ENCODE measurements at places on chromosomes 13 and 19.

DNA sequence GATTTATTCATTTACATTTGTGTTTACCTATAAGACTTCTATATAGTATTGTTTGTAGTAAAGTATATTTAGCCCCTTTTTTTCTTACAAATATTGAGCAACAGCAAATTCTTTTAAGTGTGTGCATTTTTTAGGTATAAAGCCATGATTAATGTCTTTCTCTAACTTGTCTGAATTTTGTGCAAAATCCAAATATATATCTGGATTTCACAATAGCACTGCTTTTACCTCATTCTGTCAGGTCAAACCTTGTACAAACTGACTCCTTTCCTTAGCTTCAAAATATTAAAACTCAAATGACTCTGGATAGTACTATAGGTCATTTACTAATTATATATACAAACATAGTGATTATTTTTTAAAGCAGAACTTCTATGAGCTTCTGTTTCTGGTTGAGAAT, 563.0 kb upstream of the SPRY2 start:
- no peak for DNase-seq

- DNase-seq = no peak
These were observed 20.1 kb upstream of the ESD start for GRCh38 chr13:46817095-46817494.

- DNase-seq = no peak
These were observed 111.5 kb upstream of the FREM2 start for GRCh38 chr13:38575427-38575826.

DNA sequence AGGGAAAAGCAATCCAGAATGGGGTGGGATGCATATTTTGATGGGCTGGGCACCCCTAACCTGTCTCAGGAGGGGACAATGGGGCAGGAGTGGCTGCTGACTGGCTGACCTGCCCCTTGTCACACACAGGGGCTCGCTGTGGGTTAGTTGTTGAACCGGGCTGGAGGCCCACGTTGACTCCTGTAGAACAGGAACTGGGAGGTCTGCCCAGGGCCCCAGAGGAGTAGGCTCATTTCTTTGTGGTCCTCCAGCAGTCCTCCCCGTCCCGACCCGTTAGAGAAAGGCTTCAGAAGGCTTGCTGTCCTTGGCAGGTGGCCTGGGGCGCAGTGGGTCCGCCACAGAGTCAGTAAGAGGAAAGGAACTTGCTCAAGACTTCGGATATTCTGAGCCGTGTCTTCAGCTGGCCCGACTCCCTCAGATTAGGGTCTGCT, 70.1 kb downstream of the COL4A1 start:
- DNase-seq = no peak

- DNase-seq = no peak
These were observed 2.4 kb downstream of the LENG8 start for GRCh38 chr19:54451331-54451871.

DNA sequence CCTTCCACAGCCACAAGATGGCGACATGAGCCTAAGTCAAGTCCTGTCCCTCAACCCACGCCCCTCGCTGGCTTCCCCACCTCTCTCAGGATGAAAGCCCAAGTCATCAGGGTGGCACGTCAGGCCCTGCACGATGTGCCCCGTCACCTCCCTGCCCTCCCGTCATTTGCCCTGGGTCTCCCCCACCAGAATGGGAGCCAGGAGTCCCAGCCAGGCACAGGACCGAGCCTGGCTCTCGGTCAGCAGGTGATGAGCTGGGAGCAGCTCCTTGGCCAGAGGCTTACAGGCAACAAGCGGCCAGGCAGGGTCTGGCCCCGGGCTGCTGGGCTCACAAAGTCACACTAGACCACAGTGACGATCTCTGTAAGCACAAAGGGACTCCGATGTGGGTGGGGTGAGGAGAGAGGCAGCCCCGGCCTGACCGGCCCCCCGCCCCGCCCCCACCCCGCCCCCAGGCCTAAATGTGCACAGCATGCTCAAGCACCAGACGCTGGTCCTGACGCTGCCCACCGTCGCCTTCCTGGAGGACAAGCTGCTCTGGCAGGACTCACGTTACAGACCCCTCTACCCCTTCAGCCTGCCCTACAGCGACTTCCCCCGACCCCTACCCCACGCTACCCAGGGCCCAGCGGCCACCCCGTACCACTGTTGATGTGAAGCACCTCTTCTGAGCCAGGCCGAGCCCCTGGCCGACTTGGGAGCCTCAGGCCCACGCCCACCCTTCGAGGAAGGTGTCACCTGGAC, 7.3 kb downstream of the MRPL4 start:
- peak; percentile 65 for DNase-seq

DNA sequence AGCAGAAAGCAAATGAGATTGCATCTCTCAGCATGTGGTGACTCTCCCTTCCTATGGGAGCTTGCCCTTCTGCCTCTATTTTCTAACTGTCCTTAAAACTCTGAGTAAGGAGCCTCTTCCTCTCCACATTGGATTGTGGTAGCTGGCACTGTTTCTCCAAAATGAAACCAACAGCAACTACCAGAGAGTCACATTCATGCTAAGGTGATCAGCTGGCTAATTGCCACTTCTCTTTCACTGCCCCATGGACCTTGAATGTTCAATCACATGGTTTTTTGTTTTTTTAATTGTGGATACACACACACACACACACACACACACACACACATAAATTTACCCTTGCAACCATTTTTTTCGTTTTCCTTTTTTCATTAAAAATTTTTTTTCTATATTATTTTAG, 154.7 kb upstream of the TSC22D1 start:
- DNase-seq = no peak

- DNase-seq = peak; percentile 34
These were observed 380.0 kb upstream of the SGCG start for GRCh38 chr13:22800526-22801401.

DNA sequence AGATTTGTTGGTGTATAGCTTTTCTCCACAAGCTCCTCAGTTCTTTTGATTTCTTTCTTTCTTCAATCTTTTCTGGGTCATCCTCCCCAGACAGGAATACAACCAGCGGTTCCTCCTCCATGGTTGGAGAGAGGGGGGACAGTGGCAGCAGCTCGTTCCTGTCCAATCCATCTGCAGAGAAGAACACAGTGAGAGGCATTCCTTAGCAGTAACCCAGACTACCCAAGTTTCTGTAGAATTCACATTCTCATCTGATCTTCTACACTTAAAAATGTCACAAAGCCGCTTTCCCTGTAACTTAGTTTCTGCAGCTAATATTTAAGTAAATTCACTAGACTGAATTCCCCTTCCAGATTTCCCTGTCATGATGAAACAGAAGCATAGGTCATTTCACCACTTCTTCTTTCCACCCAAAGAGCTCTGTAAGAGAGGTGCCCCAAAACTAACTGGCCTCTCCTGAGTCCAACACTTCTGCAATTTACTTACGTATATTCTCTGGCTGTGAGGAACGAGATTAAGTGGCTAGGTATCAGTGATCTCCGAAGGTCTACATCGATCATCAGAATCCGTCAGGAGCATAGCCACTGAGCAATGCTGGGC, 171.9 kb downstream of the TBC1D4 start:
- peak; percentile 18 for DNase-seq

- no peak for DNase-seq
These were observed 29.7 kb downstream of the LATS2 start for GRCh38 chr13:21031594-21032275.

DNA sequence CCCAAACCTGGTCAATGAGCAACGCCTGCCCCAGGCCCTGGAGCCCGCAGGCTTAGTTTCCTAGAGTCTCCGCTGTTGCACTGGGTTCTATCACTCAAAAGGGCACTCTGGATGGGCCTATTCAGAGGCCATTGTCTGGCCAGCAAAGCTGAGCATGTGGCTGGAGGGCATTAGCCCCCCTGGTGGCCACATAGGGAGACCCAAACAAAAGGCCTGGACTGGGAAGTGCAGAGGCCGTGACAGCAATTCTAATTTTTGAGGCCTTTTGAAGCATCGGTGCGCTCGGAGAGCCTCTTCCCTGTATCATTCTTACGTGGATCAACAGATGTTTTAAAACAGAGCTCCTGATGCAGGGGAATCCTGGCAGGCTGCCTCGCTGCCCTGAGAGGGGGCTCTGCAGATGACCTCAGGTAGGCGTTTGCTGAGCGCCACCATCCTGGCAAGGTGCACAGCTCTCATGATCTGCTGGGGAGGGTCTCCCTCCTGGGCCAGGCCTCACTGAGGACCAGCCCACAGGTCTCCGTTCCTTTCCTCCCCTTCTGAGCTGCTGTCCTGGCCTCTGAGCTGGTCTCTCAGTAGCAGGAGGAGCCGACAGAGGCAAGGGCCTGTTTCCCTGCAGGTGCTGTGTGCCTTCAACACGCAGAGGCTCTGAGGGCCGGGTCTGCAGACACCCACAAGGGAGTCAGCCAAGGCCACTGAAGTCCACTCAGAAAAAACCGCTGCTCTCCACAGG, 190.5 kb downstream of the URI1 start:
- DNase-seq = no peak

GRCh38 chr19:14003251-14004055, 2.7 kb downstream of the RFX1 start:
- DNase-seq = no peak

- no peak for DNase-seq
These were observed 26.2 kb downstream of the MIER2 start for GRCh38 chr19:318509-318774.

- DNase-seq = peak; percentile 50
These were observed 55.7 kb upstream of the C1QTNF9 start for GRCh38 chr13:24253520-24254145.

GRCh38 chr19:40974633-40975037, 16.4 kb upstream of the CYP2B6 start:
- peak; percentile 46 for DNase-seq

DNA sequence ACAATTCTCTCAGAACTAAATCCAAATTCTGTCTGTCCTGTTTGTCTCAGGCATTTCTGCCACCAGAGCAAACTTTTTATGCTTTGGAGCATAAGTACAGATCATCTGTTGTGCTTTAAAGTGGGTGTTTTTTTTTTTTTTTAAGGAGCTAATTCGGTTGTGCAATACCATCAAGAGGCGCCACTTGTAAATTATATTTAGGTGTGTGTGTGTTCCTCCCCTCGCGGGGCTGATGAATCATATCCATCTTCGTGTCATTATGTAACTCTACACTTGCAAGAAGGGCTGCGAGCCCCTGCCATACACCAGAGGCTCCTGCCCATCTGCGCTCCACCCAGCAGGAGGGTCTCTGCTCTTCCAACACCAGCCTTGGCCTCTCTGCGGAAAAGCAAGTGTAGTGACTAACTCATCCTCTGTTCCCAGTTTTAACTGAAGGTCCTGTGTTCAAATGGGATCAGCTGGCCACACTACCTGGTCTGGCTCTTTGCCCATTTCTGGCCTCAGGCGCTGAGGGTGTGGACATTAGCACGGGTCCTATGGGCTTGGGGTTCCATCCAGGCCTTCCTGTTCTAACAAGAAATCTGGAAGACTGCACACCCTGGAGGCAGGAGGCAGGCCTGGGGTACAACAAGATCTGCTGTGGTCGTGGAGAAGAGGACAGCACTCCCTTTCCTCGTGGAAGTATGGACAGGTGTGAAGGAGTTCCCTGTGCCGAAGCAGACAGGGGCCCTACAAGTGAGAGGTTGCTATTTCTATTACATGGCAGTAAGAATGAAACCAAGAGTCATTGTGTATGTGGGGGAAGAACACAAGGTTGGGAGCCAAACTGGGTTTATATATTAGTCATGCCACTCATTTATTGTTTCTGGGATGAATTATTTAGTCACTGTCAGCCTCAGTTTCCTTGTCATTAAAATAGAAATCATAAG, 96.1 kb upstream of the MBNL2 start:
- peak; percentile 62 for DNase-seq

DNA sequence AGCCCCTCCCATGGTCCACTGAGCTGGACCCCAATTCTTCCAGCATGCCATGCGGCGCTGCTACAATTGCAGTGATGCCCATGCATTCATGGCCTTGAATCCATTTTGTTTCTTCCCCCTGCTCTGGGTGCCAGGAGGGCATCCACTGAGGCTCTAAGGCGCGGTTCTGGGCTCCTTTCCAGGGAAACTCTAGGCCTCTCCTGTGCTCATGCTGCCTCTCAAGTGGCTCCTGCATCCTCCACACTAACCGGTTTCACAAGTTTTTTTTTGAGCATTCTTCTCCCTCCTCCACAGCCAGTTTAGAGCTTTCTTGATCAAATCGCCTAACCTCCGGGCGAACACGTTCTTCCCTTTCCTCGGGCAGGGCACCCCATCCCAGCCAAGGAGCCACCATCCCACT, 69.1 kb upstream of the FLT1 start:
- DNase-seq = no peak

GRCh38 chr13:33794576-33794975, 23.4 kb upstream of the RFC3 start:
- no peak for DNase-seq

DNA sequence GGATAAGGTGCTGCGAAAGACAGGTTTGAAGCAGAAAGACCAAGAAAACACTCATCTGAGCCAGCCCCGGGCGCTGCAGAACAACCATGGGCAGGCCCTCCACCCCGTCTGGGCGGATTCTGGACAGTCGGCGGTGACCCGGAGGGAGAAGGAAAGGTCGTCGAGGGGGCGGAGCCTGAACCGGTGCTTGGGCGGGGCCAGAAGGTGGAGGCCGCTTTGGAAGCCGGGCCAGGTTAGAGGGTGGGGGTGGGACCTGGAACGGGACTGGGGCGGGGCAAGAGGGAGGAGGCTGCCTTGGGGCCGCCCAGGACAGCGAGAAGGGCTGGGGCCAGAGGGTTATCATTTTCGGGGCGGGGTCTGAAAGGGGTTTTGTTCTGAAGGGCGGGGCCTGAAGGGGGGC, 5.0 kb upstream of the ZNF765 start:
- peak; percentile 21 for DNase-seq

- no peak for DNase-seq
These were observed 28.8 kb upstream of the OXGR1 start for GRCh38 chr13:97023117-97023516.

- no peak for DNase-seq
These were observed 44.9 kb upstream of the NBEA start for GRCh38 chr13:34897220-34897619.

DNA sequence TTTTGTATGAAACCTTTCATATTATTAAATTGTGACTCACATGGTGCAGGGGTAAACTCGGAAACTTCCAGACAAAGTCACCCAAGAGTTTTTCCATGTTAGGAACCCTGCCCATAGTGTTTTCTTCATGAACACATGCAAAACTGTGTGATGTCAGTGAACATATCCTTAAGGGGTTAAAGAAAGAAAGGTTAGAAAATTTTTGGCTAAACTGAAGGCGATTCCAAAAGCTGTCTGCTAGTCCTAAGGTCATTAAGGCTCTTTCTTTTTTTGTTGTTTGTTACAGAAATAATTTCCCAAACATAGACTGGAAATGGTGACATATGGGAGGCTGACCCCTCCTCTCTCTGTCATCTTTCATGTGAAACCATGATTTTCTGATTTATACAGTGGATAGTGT, 271.9 kb downstream of the DNAJC15 start:
- no peak for DNase-seq

- no peak for DNase-seq
These were observed 8.3 kb downstream of the HMGB1 start for GRCh38 chr13:30457306-30457891.

DNA sequence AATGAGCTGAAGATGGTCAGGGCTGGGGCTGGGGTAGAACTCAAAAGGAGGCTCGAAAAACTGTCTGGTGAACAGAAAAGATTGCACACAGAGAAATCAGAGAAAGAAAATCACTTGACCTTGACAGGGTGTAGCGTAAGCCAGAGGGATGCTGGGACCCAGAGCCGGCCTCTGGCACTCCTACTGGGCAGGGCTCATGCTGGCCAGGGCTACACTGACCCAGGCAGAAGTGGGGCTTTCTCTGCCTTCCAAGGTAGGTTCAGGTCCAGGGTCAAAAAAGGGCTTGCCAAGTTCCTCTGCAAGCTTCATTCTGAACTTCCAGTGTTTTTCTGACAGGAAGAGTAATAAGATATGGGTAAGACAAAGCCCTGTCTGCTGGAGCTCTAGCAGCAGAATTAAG, 56.2 kb downstream of the LATS2 start:
- DNase-seq = no peak

Data from putamen (tissue), 1 donor.